DMS79 treated with DMSO at 0.1 percent for 48 hours (cell line): ENCODE measurements at places on chromosomes 12 and 14.

GRCh38 chr12:49017891-49018260 is 700 bp downstream of the PRKAG1 start:
- no peak for DNase-seq

DNA sequence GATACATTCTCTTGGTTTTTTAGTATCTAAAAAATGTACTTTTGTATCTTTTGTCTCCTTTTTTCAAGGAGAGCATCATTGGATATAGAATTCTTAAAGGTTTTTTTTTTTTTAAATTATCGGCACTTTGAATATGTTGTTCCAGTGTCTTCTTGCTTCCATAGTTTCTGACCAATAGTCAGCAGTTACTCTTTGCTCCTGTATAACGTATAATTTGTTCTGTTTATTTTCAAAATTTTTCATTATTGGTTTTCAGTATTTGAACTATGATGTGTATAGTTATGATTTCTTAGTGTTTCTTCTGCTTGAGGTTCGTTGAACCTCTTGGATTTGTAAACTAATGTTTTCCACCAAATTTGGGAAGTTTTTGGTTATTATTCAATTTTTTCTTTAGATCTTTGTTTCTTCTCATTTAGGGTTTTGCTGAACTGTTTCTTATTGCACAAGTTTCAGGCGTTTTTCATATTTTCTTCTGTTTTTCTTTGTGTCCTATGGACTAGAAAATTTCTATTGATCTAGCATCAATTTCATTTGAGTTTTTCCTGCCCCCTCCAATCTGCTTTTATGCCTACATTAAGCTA is 93.9 kb downstream of the PLBD1 start:
- peak; percentile 20 for DNase-seq

DNA sequence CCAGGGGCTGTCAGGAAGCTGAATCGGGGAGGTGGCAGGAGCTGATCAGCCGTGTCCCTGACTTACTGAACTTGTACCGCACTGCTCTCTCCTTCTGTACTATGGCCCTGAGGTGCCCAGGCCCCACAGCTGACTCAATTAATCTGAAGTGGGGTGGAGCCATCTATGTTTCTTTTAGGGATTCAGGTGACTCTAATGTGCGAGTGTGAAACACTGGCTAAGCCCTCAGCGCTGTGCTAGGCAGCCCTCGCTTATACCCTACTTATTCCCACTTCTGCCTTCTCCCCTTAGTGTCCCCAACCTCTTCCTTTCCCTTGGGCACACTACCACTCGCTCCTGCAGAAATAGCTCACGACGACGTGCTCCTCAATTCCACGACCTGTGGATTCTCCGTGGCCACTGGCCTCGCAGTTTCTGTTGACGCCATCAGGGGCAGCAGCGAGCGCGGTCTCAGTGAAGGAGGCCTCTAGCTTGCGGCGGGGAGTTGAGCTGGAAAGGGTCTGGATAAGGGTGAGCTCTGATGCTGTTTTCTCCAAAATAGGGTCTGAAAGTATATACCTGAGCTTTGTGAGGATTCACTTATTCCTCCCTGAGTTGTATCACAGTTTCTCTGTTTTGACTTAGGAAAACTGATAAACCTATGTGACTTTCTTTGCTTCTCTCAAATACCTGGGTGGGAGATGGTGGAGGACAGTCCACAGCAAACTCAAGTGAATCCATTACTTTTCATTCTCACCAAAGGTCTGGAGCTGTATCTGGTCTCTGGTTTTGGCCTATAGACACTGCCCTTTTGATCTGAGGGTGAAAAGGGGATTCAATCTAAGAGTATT is 167.6 kb downstream of the SLC41A2 start:
- DNase-seq, result no peak

GRCh38 chr12:30358671-30359070 is 337.0 kb downstream of the IPO8 start:
- no peak for DNase-seq

- peak; percentile 91 for DNase-seq
Observed at GRCh38 chr12:122368361-122369073, 54.0 kb downstream of the CLIP1 start.

GRCh38 chr14:45125754-45126153 is 8.5 kb downstream of the FKBP3 start:
- DNase-seq, result no peak

- DNase-seq, result no peak
Observed at GRCh38 chr12:90706036-90706435, 248.9 kb downstream of the CCER1 start.

GRCh38 chr14:99122521-99123125 is 149.4 kb downstream of the BCL11B start:
- no peak for DNase-seq

- DNase-seq, result no peak
Observed at GRCh38 chr12:69685810-69686209, 13.3 kb downstream of the BEST3 start.

DNA sequence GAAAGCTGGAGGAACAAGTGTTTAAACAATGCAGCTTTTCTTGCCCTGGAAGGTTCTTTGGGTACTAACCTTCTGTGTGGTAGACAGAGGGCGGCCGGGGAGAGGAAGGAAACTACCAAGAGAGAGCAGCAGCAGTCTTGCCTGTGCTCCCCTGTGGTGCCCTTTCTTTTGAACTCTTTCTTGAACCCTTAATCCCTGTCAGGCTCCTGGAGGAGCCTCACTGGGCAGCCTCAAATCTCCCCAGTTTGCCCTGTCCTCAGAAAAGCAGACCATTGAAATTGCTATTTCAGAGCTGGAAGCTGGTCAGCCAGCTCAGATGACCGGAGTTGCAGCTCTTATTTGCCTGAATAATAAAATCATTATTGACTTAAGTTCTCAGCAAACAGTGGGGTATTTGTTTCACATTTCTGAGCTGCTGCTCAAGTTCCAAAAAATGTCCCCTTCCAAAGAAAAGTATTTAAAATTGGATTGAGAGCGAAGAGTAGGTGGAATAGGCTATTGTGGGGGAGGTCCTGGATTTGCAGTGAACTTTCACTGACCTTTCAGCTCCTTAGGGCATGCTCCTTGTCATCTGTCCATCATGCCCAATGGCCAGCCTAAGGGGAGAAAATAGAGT is 42.1 kb upstream of the RNASE3 start:
- DNase-seq, result no peak

DNA sequence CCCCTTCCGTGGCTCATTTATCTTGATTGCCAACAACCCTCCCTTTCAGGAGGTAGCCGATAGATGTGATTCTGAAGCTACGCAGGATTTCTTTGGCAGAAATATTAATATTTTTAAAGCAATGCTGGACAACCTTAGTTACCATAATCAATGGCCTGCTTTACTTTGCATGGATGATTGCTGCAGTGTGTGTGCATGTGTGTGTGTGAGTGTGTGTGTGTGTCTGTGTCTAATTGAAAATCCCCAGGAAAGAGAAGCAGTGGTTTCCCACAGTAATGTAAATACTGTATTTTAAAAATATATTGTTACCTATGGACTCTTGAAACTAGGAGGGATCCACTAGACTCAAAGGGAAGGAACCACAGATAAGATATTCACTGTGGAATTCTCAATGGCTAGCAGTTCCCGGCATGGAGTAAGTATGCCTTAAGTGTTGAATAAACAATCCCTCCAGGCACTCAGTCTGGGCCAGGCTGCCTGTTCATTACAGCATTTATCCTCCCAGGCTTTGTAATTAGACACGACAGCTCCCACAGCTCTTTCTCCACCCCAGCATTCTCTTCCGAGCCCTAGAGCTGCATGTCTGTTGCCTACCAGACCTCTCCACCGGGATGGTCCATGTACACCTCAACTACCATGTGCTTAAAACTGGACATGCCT is 22.5 kb upstream of the C14orf132 start:
- peak; percentile 93 for DNase-seq

DNA sequence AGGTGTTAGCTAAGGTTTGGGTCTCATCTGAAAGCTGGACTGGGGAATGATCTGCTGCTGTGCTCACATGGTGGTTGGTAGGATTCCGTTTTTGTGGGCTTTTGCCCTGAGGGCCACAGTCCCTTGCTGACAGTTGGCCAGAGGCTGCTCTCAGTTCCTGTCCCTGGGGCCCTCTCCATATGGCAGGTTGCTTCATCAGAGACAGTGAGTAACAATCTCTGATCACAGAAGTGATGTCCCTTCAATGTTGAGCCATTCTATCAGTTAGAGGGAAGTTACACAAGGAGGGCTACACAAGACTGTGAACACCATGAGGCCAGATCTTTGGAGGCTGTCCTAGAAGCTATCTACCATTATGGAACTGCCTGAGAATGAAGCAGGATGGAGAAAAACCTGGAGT is 137.2 kb downstream of the AACS start:
- DNase-seq, result no peak

DNA sequence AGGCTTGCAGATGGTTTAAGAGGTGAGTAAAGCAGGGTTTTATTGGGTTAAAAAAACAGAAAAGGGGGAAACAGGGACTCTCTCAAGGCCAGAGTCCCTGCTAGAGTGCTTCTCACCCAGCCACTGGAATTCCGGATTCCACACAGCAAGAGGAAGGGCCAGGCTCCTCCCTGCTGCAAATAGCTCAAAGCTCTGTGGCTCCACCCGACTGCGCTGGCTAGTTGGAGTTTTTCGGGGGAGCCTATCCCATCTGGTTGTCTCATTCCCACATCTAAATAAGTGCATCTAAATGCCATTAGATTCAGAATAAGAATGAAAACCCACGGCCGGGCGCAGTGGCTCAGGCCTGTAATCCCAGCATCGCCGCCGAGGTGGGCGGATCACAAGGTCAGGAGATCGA is 791.5 kb downstream of the SLC16A7 start:
- no peak for DNase-seq

DNA sequence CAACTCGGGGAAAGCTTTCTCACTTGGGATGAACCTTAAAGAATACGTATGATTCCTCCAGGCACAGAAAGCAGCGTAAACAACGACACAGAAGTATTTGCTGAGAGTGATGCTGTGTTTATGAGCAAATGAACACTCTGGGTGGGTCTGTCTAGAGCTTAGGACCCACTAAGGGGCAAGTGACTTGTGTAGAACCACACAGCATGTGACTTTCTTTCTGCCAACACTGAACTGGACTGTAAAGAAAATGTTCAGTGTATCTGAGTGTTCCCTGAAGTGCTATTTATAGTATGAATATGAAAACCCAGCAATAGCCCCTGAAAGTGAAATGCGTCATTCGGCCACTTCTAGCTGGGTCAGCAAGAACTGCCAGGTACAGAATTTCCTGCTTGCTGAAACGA is 78.5 kb downstream of the ST8SIA1 start:
- no peak for DNase-seq
